Small intestine (tissue), 16 donors: ENCODE measurements at places on chromosomes 6 and 20. TPM values are rescaled to one million over a fixed set of nuclear protein-coding genes. Genes with fewer than 3 reads are reported as not detected.

Gene PLTP
- 17.8 TPM for polyA plus RNA-seq

Gene SLC22A23
- polyA plus RNA-seq: 17.9 TPM

Gene KHDC1L
- polyA plus RNA-seq: not detected

Gene RBBP8NL
- polyA plus RNA-seq: 8.0 TPM

Gene DPPA5
- not detected for polyA plus RNA-seq

Gene CTSA
- 78.9 TPM for polyA plus RNA-seq

Gene TBX18
- polyA plus RNA-seq: 0.31 TPM

Gene AVP
- polyA plus RNA-seq: 2.7 TPM

Gene WFDC12
- not detected for polyA plus RNA-seq

Gene PSMB8
- polyA plus RNA-seq: 48.0 TPM

Gene BLCAP
- polyA plus RNA-seq: 63.8 TPM

Gene YIPF3
- polyA plus RNA-seq: 121 TPM

Gene E2F1
- 10.9 TPM for polyA plus RNA-seq

Gene MACROD2
- polyA plus RNA-seq: 1.00 TPM

Gene B3GALT4
- polyA plus RNA-seq: 10.8 TPM

Gene SIM1
- not detected for polyA plus RNA-seq

Gene SNX9
- 45.0 TPM for polyA plus RNA-seq

Gene SEMG1
- polyA plus RNA-seq: not detected

Gene SYCP2L
- not detected for polyA plus RNA-seq

Gene DNAH8
- under 0.01 TPM for polyA plus RNA-seq

Gene TBXT
- not detected for polyA plus RNA-seq

Gene PXDC1
- 21.6 TPM for polyA plus RNA-seq

Gene GSTA3
- not detected for polyA plus RNA-seq

Gene PI16
- 0.09 TPM for polyA plus RNA-seq

Gene SMIM13
- 4.6 TPM for polyA plus RNA-seq

Gene GPX5
- not detected for polyA plus RNA-seq

Gene MMP24OS
- polyA plus RNA-seq: 57.8 TPM
